ENCODE measurements at places on chromosomes 5 and 9.
A peak's percentile ranks its signal among the peaks of the same experiment; 100 is the strongest.

DNA sequence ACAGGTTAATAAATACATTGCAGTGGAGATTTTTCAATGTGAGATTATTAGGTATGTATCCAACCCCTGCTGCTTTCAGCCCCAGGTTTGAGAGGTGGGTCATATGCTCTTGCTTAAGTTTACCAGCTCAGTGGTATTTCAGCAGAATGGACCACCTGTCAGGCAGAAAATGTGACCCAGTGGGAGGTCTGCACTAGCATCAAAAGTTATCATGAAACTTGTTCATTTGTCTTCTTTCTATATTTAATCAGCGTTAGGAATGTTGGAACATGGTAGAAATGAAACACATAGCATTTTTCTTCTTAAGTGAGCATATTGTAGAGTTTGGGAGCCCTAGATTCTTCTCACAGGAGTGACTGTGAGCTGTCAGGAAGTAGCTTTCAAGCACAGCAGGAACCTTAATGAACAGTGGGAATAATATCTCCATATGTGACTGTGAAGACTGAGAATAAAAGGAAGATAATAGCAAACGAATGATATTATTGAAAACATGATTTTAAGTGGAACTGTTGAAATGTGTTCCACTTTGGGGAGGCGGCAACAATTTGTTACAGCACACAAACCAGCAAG, 596.9 kb upstream of the CDH6 start:
- no peak for DNase-seq

GRCh38 chr5:158635565-158635964, 464.2 kb downstream of the EBF1 start:
- no peak for DNase-seq

GRCh38 chr5:148343603-148344487, 8.5 kb downstream of the SPINK9 start:
- DNase-seq: no peak

- no peak for DNase-seq
Observed at GRCh38 chr5:166860426-166860825, 1431.0 kb upstream of the WWC1 start.

GRCh38 chr9:18905883-18906629, 127.0 kb downstream of the SAXO1 start:
- DNase-seq: no peak

GRCh38 chr5:23316060-23316591, 191.3 kb upstream of the PRDM9 start:
- DNase-seq: no peak

DNA sequence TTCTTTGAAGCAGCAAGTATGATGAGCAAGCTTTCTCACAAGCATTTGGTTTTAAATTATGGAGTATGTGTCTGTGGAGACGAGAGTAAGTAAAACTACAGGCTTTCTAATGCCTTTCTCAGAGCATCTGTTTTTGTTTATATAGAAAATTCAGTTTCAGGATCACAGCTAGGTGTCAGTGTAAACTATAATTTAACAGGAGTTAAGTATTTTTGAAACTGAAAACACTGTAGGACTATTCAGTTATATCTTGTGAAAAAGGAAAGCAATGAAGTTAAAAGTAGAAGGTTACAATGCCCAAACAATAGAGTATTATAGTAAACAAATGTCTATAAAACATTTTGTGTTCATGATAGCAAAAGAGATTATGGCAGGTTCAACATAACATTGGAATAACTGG, 88.6 kb downstream of the JAK2 start:
- DNase-seq: no peak

DNA sequence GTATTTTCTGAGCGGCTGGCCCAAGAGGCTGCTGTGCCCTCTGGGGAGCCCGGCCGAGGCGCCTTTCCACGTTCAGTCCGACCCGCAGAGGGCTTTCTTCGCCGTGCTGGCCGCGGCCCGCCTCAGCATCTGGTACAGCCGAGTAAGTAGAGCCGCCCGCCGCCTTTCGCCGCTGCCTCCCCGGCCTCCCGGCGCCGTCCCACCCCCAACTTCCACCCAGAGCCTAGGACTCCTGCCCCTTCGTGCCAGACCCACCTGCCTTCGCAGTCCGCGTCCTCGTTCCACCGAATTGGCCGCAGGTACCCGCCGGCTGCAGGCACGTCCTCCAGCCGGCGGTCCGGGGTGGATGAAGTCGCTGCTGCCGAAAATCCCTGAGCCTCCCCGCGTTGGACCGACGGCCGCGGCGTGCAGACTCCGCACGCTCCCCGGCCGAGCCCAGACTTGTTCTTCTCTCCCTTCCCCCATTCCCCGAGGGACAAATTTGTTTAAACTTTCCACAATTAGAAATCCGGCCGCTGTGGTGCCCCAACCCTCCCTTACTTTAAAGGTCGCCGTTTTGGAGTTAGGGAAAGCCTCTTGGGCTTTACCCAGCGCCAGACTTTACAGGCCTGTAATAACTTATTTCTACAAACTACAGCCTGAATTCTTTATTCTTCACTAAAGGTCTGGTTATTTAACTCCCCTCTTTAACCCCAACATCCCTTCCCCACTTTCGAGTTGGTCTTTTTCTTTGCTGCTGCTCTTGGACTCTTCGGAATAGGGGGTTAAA, 589 bp downstream of the RIC1 start:
- peak; percentile 34 for DNase-seq

DNA sequence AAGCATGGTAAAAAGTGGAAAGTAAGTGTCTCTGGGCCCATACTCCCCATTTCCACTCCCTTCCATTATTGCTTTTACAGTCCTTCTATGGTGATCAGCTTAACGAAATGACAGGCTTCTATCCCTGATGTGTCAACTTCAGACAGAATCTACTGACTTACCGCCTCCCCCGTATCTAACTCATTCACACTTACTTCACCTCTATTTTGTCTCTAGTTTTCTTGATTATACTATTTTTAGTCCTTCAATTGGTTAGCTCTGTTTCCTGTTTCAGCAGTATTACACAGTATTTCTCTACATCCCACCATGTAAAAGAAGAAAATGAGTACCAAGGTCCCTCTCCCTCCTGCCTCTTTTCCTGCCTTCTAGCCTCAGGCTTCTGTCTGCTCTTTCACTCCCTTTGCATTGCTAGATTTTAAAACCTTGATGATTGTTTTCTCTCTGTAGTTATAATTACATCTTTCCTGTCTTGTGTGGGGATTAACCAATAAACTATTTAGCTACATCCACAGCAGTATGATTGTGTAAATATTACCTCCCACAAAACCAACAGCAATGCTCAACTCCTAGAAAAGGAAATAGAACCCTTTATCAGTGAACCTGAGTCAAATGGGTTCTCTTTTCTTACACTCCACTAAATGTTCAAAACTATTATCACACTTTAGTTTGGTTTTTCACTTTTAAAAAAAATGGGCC, 53.4 kb downstream of the GNAQ start:
- DNase-seq: no peak

- no peak for DNase-seq
Observed at GRCh38 chr9:12922224-12922866, 147.5 kb downstream of the LURAP1L start.

DNA sequence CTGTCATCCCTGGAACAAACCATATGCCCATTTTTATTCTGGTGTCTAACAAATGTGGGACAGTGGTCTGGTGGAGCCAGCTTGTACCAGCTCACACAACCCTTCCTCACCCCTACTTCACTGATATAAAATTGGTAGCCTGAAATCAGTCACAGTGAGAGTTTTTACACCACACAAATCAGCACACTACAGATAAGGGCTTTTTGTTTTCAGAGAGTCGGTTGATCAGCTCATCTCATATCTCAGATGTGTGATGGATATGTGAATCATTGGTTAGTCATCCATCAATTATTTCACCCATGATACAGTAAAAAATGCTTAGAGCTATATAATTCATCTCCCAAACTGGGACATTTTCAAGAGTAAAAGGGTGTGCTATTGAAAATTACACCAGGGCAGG, 529.2 kb downstream of the EBF1 start:
- no peak for DNase-seq

DNA sequence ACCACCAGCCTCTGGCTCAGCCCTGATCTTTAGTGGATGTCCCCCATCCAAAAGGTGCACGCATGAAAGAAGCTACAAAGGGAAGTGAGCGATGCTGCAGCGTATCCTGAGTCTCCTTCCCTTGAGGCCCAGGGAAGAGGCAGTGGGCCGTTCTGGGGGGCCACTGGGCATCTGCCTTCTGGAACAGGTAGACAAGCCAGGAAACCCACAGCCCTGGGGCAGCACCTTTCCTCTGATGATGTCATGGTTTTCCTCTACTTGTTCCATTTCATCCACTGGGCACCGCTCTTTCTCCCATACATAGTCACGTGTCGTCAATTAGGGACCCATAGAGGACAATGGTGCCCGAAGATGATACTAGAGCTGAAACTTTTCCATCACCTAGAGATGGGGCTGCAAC, 194.0 kb upstream of the IRX1 start:
- no peak for DNase-seq

DNA sequence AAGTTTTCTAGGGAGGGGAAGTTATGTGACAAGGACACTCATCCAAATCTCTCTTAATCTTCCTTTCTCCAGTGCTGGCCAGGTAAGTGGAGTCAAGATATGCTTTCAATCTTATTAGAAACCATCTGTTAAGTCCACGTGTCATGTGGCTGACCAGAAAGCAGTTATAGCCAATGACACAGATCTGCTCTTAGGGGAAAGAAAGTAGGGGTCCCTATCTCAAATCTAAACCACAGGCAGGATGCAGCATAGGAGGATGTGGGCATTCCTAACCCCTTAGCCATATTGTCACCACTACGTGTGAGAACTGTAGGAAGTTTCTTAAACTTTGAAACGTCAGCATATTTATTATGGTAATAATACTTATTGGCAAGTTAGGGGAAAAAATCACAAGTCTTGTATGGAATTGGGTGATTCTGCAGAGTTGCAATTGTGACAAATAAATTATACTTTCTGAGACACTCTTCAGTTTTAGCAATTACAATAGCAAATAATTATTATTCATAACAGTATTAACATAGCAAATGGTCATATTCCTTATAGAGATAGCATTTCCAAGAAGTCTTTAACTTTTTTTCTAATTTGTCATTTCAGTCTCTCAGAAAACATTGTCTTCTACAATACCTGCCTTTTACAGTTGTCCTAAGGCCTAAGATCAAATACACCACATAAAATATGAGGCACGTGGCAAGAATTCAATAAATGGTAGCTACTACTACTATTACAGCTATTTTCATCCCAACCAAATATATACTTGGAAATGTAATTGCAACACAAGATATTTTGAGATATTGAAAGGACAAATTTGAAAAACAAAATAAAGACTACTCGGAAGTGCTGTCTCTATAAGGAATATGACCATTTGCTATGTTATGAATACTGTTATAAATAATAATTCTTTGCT, 236.9 kb downstream of the PDE4D start:
- no peak for DNase-seq

- DNase-seq: no peak
Observed at GRCh38 chr5:33272288-33272687, 168.5 kb upstream of the TARS1 start.

DNA sequence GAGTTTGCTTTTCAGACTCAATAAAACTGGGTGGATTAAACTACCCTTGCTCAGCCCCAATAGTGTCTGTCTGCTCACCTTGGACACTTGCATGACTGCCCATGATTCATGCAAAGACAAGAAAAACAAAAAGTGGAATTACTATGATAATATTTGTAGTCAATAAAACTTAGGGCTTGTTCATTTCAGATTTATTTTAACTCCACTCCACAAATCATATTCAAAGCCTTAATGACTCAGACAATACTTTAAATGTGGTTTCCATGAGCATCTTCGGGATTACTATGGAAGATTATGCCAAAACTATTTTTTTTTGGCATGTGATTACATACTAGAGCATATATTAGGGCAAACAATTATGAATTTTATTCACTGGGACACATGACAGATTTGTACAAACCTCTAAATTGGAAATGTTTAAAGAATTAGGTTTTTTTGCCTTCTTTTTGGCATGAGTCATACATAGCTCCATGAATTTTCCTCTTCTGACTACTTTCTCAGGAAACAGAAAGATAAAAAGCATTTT, 468.9 kb downstream of the ACTL7B start:
- no peak for DNase-seq

GRCh38 chr9:131679261-131680020, 60.4 kb downstream of the RAPGEF1 start:
- no peak for DNase-seq

DNA sequence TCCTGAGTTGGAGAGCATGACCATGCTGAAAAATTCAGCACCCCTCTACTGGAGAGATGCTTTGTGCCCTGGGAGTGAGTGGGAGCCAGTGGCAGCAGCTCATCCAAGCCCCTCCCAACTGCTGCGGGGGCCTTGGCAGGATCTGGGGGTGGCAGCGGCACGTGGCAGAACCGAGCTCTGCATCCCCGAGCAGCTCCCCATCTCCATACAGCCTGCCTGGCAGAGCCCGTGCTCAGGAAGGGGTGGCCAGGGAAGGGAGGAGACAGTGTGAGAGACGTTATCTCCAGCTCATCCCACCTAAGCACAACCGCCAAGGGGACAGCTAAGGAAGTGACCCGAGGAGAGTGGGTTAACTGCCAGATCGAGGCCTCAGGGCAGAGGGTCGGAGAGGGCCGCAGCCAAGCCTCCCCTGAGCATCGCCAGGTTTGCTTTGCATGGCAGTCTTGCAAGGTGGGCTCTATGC, 17.2 kb upstream of the DPM2 start:
- no peak for DNase-seq

GRCh38 chr9:16867576-16868311, 2.7 kb downstream of the BNC2 start:
- no peak for DNase-seq

DNA sequence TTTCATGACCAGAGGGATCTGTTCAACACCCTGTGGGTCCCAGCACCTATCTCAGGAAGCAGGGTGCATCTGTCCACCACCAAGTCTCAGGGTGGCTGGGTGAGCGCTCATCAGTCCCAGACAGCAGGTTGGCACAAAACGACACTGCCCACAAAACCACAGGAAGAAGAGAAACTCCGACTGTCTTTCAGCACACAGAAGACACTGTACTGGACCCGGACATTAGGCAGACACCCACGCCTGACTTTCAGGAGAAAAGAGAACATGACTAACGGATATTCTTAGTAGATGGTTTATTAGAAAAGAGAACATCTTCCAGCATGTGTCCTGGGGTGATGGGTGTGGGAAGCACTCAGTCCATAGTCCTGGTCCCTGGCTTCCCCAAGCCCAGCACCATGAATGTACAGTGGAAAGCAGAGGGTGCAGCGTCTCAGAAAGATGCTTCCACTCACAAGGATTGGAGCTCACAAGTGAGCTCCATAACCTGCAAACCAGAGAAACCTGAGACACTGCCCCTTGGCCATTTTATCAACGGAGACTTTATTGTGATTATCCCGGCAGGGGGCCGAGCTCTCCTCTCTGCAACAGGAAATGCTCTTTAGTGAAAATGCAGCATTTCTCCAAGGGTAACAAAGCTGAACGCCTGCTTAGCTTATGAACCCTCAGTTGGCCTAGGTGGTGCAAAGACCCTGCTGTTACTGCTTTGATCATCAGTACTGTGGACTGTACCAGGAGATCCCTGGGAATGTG, 35.8 kb upstream of the LCP2 start:
- peak; percentile 59 for DNase-seq

GRCh38 chr5:117701062-117701461, 1126.4 kb upstream of the SEMA6A start:
- DNase-seq: no peak

- no peak for DNase-seq
Observed at GRCh38 chr5:55441107-55441771, 93.5 kb downstream of the PLPP1 start.

All from effector memory CD8-positive, alpha-beta T cell (primary cell).